ENCODE measurements at places on chromosomes 3 and 15. TPM values are rescaled to one million over a fixed set of nuclear protein-coding genes. Genes with fewer than 3 reads are reported as not detected.
A peak's percentile ranks its signal among the peaks of the same experiment; 100 is the strongest.

FSTL1 gene
- polyA plus RNA-seq, result 916 TPM

ADAMTSL3 gene
- polyA plus RNA-seq, result not detected

PPP1R14D gene
- not detected for polyA plus RNA-seq

DNA sequence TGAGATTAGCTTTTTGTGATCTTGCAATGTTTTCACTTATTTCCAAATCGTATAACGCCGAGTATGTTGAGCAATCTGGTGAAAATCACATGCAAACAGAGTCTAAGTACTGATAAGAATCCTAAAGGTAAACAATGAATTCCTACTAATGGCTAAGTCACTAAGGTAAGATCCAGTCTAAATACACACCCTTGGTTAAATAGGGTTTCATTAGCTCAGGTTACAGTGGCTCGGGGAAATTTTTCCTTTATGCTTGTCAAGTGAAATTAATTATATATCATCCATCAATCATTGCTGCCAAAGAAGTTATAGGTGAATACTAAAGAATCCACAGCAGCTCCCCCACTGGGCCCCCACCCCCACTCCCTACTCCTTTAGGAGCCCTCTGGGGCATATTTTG is 139.3 kb downstream of the SOX2 start:
- no peak for DNase-seq

GRCh38 chr3:111227216-111227615 is 155.6 kb downstream of the NECTIN3 start:
- DNase-seq, result peak; percentile 69

DNA sequence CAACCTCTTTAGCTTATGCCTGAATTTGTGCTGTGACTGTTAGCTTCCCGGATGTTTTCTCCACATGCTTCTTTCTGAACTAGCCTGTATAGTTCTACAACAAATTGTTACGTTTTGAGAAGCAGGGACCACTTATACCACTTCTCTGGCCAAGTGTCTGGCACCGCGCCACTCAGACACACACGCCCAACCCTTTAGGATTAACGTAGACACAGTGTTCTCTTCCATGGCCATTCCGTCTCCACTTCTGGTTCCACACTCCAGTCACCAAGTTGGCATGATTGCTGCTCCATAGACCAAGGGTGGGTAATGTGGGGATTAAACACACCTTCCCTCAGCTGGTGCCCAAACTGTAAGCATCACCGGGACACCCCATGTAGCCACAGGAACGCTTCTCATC is 755 bp upstream of the TMEM108 start:
- DNase-seq, result no peak
